ENCODE measurements at places on chromosomes 11 and 22.

DNA sequence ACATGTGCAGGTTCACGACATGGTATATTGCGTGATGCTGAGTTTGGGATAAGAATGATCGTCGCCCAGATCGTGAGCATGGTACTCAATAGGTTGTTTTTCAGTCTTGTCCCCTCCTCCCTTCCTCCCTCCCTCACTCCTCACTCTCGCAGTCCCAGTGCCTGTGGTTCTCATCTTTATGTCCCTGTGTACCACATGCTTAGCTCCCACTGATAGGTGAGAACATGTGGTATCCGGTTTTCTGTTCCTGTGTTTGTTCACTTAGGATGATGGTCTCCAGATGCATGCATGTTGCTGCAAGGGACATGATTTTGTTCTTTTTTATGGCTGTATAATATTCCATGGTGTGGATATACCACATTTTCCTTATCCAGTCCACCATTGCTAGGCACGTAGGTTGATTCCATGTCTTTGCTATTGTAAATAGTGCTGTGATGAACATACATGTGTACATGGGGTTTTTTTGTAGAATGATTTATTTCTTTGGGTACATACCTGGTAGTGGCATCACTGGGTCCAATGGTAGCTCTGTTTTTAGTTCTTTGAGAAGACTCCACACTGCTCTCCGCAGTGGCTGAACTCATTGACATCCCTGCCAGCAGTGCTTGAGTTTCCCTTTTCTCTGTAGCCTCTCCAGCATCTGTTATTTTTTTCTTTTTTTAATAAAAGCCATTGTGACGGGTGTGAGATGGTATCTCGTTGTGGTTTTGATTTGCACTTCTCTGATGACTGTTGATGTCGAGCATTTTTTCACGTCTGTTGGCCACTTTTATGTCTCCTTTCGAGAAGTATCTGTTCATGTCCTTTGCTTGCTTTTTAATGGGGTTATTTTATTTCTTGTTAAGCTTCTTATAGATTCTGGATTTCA is 16.4 kb downstream of the ZBED4 start:
- no peak for DNase-seq

- DNase-seq, result no peak
Observed at GRCh38 chr22:24827296-24827695, 21.3 kb downstream of the SGSM1 start.

- no peak for DNase-seq
Observed at GRCh38 chr22:25829237-25829636, 87.2 kb downstream of the MYO18B start.

DNA sequence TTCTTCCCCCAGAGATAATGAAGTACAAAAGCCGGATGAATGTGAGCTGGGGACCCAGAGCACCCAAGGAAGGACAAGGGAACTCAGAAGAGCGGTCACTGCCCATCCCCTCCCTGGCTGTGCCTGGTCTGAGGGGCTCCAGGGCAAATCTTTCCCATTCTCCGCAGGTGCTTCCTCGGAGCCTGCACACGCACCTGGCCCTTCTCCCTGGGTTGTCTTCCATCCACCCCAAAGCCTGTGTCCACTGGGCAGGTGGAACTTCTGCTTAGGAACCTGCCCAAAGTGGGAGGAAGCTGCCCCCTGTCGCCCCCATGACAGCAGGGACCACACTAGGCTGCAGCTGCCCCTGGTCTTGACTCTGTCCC is 121.0 kb upstream of the FGF3 start:
- DNase-seq, result no peak

- DNase-seq, result no peak
Observed at GRCh38 chr22:26428515-26429457, at the start of gene ASPHD2. TSS of gene ASPHD2 (plus strand) at chr22:26429260. CDS start at chr22:26433616, 4,356 bp downstream.

Measured in NT2/D1 (cell line).